Activated CD8-positive, alpha-beta memory T cell treated with anti-CD3 and anti-CD28 coated beads, Interleukin-2, amount 50 U/mL, for 4 hours (primary cell): ENCODE measurements at places on chromosomes 6 and 20.

DNA sequence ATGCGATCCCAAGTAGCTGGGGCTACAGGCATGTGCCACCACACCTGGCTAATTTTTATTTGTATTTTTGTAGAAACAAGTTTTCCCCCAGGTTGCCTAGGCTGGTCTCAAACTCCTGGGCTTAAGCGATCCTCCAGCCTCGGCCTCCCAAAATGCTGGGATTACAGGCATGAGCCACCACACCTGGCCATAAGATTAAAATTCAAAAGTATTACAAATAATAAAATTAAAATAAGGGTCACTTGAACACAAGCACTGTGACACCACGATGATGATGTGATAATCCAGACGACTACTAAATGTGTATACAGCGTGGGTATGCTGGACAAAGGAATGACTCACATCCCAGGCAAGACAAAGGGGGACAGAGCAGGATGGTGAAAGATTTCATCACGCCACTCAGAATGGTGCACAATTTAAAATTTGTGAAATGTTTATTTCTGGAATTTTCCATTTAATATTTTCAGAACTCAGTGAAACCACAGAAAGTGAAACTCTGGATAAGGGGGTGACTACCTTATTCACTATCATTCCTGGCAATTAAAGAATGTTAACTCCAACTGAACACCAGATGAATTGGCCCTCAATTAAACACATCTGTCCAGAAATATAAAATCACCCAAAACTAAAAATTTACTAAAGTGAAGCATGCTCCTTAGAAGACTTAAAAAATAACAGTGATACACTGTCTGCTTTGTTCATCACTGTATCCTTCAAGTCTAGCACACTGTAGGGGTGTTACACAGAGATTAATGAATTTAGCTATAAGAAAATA, 13.1 kb downstream of the B4GALT5 start:
- no peak for DNase-seq

- no peak for DNase-seq
These were observed 2.6 kb upstream of the COL19A1 start for GRCh38 chr6:69863766-69864165.

DNA sequence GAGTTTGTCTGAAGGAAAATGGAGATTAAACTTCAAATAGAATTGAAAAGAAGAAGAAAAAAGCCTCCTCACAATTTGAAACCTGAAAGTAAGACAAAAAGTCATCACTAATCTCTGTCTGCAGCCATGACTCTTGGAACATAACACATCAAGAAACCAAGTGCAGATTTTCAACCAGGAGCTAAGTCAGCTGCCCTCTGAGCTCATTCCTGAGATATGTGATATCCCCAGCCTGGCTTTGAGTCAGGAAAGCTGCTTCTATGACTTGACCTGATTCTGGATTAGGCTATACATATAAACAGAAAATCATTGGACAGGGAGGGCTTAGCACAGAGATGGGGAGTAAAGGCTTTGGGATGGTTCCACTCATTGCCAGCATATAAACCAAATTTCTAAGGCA, 891.4 kb downstream of the TFAP2A start:
- no peak for DNase-seq

DNA sequence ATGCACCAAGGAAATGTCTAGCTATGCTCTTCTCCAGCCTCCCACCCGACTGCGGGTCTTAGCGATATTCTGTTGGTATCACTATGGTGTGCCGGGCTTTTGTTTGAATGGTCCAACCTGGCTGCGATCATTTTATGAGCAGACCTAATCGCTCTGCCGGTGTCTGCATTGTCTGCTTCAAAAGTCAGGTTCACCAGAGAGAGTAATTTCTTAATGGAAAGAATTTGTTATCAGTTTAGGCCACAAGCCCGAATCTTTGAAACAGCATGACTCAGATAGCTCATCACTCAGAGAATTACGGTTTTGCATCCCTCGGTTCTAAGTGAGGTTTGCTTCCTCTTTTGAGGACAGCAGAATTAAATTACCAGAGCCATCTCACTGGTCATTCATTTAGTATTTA, 521.0 kb upstream of the ARID1B start:
- no peak for DNase-seq

DNA sequence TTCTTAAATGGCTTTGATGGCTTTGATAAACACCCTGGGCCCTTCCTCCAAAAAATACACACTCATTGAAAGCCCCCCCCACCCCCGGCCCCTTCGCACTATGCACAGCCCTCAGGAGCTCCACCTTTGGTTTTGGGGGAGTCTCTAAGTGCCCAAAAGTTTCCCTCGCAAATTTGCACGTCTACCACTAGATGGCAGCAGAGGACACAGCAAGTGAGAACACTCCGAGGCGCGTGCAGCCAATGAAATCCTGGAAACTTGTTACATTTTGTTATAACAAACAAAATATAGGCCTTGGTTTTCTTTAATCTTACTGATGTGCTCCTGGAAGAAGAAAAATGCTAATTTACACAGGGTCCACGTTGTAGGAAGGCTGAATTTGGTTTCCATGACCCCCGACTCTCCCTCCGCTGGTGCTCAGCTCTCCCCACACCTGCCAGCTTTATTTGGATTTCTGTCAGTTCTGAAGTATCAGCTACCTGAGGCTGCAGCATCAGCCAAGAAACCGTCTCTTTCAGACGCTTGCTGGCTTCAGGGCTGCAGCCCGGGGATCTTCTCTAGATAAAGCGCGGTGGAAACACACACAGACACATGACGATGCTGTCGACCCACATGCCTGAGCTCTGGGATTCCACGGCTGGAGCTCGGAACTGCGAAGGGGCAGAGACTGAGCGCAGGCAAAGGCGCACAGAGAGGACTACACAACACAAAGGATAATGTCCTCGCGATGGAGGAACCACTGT, 148.3 kb upstream of the RPS6KA2 start:
- peak; percentile 58 for DNase-seq

DNA sequence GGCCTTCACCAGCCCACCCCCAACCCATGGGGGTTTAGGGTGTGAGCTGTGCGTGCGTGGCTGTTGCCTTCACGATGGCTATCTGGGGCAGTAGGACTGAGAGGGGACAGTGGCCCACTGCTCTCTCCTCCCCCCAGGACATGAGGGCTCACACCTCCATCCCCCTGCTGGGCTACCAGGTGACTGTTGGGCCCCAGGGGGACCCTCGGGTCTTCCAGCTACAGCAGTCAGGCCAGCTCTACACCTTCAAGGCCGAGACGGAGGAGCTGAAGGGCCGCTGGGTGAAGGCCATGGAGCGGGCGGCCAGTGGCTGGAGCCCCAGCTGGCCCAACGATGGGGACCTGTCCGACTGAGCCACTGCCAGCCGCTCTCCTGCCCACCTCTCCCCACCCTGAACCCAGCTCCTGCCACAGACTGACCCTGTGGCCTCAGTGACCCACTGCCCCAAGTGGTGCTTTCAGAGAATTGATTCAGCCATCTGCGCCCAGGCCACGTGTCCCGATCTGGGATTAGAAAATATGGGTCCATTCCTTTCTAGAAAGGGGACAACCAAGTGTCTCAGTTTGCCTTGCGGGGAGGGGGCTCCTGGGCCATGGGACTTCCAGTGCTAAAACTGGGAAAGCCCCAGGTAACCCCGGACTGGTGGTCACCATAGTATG, 22.5 kb downstream of the FGD2 start:
- no peak for DNase-seq

DNA sequence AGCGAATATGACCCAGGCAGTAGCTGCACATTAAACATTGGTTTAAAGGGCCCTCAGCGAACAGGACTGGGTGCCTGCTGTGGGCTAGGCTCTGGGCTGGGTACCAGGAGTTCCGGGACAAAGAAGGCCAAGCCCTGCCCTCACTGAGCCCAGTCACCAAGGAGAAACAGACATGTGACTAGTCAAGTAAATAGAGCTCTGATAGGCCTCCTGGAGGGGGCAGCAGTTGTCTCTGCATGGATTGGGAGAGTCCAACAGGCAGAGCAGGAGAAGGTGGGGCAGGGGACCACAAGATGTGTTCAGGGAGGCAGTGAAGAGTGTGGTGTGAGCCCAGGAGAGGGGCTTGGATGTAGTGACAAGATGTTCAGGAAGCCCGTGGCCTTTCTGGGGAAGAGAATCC, 3.1 kb downstream of the HM13 start:
- DNase-seq: no peak

GRCh38 chr6:73743556-73743955, 47.6 kb downstream of the CD109 start:
- DNase-seq: no peak

- no peak for DNase-seq
These were observed 10.9 kb downstream of the PYGB start for GRCh38 chr20:25258828-25259227.

DNA sequence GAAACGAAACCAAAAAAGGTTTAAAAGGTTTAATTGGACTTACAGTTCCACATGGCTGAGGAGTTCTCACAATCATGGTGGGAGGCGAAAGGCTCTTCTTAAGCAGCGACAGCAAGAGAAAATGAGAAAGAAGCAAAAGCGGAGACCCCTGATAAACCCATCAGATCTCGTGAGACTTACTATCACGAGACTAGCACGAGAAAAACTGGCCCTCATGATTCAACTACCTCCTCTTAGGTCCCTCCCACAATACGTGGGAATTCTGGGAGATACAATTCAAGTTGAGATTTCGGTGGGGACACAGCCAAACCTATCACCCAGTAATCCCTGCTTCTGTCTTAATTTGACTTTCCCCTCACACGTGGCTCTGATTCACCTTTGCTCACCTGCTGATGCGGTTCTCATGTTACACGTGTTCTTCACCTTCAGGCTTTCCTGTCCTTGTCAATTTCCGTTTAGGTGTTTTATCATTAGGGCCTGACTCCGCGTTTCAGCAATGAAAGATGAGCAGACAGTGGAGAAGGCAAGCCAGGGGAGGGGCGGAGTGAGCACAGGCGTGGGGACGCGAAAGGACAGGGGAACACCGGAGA, 57.1 kb downstream of the AGPAT4 start:
- DNase-seq: no peak
